ENCODE measurements at places on chromosomes 13 and 19.

- no peak for DNase-seq
Observed at GRCh38 chr13:111920306-111920931, 146.5 kb upstream of the SOX1 start.

DNA sequence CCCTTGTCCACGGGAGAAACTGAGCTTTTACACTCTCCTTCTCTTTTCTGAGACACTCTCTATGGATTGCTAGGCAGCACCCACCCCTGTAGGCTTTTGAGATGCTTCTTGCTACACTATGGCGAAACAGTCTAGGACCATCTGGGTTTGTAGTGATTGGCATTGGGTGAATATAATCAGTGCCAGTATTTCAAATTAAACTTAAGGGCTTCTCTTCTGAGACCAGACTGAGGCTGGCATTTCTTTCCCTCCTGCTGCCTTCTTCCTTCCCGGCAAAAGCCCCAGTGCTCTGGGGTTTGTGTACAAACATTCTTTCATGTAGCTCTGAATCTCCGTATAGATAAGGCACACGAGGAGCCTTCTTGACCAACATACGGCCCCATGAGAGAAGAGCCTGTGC is 276.7 kb downstream of the SLC7A1 start:
- no peak for DNase-seq

DNA sequence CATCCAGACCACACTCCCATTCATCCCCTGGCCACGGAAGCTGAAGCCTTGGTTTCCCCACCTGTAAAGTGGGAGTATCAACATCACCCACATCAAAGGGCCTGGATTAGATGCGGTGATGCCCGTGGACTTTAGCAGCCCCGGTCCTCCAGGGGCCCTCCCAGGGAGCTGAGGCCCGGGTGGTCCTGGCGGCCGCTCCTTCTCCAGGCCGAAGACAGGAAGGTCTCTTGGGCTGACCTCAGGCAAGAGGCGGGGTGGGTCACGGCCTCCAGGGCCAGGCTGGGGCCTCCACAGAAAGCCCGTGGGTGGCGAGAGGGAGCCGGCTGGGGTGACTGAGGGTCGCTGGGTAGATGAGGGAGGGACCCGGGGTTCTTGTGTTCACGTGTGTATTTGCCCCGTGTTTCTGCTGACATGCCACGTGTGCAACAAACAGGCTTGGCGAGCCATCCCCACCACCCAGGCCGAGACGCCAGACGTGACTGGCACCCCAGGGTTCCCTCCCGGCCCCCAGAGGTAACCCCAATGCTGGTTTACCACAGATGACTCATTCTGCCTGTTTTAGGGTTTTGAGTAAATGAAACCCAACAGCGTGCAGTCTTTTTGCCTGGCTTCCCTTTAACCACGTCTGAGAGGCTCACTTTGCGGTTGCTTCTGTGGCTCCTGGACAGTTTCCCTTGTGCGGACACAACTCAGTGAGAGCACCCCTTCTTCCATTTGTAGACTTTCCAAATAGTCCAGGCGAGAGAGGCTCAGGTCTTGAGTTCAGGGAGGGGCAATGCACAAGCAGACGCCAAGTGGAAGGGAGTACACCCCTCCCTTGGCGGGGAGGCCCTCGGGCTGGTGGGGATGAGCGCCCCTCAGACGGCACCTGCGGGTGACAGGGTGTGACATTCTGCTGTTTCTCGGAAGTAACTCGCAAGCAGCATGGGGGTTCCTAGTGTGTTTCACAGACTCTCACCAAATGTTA is 42.9 kb downstream of the C13orf46 start:
- no peak for DNase-seq

DNA sequence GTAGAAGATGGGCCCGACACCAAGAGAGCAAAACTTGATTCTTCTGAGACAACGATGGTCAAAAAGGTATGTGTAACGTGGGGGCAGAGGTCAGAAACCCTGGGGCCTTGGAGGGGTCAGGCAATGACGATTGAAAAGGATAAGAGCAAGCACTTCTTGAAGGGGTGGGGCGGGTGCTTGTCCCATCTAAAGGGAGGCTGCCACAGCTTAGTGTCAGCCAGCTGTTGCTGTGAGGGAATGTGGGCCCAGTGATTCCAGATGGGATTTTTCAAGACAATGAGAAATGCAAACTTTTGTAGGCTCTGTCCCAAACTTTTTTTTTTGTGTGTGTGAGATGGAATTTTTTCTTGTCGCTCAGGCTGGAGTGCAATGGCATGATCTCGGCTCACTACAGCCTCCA is 24.5 kb downstream of the SAE1 start:
- DNase-seq: no peak

GRCh38 chr13:36550177-36550576 is 117.9 kb downstream of the CCNA1 start:
- no peak for DNase-seq

DNA sequence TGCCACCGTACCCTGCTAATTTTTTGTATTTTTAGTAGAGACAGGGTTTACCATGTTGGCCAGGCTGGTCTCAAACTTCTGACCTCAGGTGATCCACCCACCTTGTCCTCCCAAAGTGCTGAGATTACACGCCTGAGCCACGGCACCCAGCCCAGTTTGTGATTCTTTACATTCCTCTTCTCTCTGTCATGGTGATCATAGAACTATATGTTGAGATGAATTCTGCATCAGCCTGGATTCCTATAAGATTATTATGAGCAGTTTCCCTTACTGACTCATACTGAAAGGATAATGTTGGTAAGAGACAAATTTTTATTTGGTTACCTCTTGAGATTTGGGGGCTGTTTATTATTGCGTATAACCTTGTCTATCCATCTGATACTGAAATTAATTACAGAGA is 121.5 kb upstream of the CSNK1A1L start:
- DNase-seq: no peak

- DNase-seq: no peak
Observed at GRCh38 chr13:60976367-60976766, 439.3 kb downstream of the PCDH20 start.

- DNase-seq: no peak
Observed at GRCh38 chr19:58304748-58305064, 471 bp upstream of the ERVK3-1 start.

- DNase-seq: no peak
Observed at GRCh38 chr13:34647379-34648150, 294.5 kb upstream of the NBEA start.

GRCh38 chr13:48978942-48979601 is 3.4 kb downstream of the FNDC3A start:
- no peak for DNase-seq

GRCh38 chr13:99282264-99283231 is 24.4 kb upstream of the GPR18 start:
- DNase-seq: no peak

GRCh38 chr19:55930996-55931515 is 1.1 kb downstream of the NLRP13 start:
- DNase-seq: no peak

- no peak for DNase-seq
Observed at GRCh38 chr19:6521718-6522646, 8.8 kb upstream of the TNFSF9 start.

- DNase-seq: no peak
Observed at GRCh38 chr19:31119951-31120690, 229.1 kb downstream of the TSHZ3 start.

GRCh38 chr19:15290166-15290565 is 42.2 kb downstream of the BRD4 start:
- DNase-seq: no peak

DNA sequence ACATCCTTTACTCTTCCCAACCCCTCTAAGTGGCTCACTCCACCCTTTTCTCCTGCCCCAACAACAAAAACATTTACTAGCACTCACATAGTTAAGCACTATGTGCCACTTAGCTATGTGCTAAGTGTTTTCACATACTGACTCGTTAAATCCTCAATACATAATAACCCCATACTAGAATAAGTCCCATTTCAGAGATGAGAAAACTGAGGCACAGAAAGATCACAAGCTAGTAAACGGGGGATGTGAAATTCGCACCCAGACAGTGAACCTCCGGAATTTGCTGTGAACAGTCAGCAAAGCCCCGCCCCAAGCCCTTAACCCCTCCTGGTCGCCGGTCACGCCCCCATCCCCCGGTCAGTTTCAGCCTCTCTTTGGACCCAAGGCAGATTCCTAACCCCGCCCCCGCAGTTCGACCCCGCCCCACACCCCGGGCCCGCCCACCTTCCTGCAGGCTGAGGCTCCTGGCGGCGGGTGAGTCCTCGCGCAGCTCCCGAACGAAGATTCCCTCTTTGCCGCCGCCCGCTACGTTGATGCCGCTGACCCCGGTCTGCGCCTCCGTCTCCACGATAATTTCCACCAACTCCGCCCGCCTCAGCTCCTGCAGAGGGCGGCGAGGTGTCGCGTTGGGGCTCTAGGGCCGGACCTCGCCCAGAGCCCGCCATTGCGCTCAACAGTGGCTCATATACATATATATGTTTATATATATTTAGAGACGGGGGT is 9.8 kb downstream of the PRX start:
- DNase-seq: peak; percentile 21

- DNase-seq: peak; percentile 3
Observed at GRCh38 chr19:47637550-47637949, 28.6 kb downstream of the BICRA start.

DNA sequence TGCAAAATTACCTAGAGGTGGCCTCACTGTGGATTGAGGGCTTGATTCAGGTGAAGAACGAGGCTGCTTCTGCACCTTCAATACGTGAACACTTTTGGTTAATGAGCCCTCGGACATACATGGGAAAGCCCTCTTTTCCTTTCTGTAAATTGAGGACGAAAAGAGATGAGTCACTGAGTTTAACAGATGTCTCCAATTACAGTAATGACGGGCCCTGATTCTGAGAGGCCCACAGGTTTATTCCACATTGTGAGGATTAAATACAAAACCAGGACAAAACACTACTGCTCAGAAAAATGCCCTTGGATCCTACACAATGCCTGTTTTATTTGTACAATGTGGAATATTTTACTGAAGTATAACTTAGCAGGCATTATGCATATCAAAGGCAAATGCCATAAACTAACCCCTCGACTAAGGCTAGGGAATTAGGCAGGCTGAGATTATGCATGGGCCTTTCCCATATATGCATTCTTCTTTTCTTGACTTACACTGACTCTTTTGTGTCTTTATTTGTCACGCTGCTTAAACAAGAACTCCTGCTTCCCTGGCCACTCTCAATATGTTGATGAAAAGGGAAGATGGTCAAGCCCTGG is 819.9 kb downstream of the OLFM4 start:
- DNase-seq: no peak

DNA sequence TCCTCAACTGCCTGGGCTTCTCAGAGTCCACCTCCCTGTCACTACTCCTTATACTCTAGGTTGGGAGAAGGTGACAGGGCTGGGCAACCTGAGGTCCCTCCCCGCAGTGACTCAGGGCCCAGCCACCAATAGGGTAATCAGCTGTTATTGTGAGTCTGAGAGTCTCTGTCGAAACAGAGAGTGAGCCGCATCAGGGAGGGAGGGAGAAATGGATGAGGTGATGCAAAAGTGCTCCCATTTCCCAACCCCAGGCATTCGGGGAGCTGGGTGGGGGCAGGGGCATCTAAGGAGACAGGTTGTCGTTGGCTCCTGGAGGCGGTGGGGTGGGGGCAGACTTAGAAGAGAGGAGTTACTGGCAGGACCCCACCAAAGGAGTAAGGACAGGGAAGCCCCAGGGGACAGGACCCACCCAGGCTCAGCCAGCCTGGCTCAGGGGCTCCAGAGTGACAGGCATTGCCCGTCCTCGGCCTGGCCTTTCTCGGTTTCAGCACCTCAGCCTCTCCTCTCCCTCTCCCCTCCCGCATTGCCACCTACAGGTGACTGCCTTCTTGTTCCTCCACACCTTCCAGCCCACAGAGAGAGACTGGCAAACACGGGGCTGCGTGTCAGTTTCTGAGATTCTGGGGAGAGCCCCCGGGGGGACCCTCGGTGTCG is at the start of gene DMKN:
TSS of gene DMKN (minus strand) at position 22 of the 654 bp plus-strand sequence. CDS start 174 bp downstream, outside the sequence.
- no peak for DNase-seq

GRCh38 chr19:13291913-13292312 is 141.7 kb downstream of the IER2 start:
- no peak for DNase-seq

Data from KG1 (cell line).